Right lobe of liver (tissue), 6 donors: ENCODE measurements at places on chromosomes 3 and 15. TPM values are rescaled to one million over a fixed set of nuclear protein-coding genes. Genes with fewer than 3 reads are reported as not detected.

- H3K27ac ChIP-seq, result no peak overlapping the region
- H3K4me1 ChIP-seq, result no peaks in the 10 kb centered on the region
- H3K36me3 ChIP-seq, result no peaks in the 10 kb centered on the region
- H3K27me3 ChIP-seq, result no peaks in the 10 kb centered on the region
- H3K4me3 ChIP-seq, result no peak overlapping the region
Observed at GRCh38 chr15:41965441-41966413, 6.6 kb downstream of the EHD4 start.

- H3K4me3 ChIP-seq, result no peak overlapping the region
- no peak overlapping the region for H3K27ac ChIP-seq
- no peaks in the 10 kb centered on the region for H3K4me1 ChIP-seq
Observed at GRCh38 chr15:35151782-35152181, 66.7 kb upstream of the NANOGP8 start.

GRCh38 chr3:14357463-14357862 lies 44.9 kb upstream of the SLC6A6 start:
- H3K4me3 ChIP-seq, result no peak overlapping the region
- no peak for DNase-seq
- no peaks in the 10 kb centered on the region for H3K27me3 ChIP-seq

HOMER2 gene
- total RNA-seq, result 66.2 TPM

DNA sequence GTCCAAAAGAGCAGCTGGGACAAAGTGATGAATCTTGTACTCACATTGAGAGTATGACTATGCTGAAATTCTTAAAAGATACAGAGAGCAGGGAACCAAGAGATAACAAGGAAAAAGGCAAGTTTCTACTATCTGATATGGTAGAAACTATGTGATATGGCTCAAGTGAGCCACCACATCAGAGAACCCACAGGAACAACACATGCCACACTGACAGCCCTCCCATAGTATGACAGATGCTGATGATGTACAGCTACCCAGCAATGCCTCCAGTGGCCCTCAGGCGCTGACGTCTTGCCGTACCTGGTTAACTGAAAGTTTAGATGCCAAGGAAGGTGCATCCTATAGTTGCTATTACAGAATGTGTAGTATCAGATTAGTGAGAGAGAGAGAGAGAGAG lies 42.4 kb downstream of the CHAC1 start:
- no peaks in the 10 kb centered on the region for H3K27me3 ChIP-seq
- H3K4me3 ChIP-seq, result no peak overlapping the region
- peaks cover under 1% of the 10 kb centered on the region for H3K4me1 ChIP-seq
- H3K36me3 ChIP-seq, result peaks cover 27% of the 10 kb centered on the region
- no peak overlapping the region for H3K27ac ChIP-seq
- no peak for DNase-seq

DNA sequence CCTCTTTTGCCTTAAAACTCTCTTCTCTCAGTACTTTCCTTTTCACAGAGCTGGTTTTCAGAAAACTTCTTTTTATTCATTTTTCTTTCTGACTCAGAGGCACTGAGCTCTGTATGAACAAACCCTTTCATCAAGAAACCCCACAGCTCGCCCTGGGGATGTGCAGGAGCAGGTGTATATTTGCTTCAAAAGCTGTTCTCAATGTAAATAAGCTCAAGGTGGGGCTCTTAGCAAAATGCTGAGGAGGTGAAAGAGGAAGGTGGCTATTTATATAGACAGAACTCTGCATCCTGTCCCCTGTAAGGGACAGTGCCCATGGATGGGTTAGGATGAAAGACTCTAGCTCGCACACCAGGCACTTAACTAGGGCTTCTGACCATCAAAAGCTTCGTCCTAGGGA lies 302.0 kb downstream of the WDR72 start:
- H3K27me3 ChIP-seq, result no peaks in the 10 kb centered on the region
- DNase-seq, result no peak
- no peak overlapping the region for H3K27ac ChIP-seq

SLC4A7 gene
- total RNA-seq, result 6.7 TPM

GRCh38 chr3:187734841-187735240 lies 10.4 kb downstream of the BCL6 start:
- no peak overlapping the region for H3K27ac ChIP-seq
- no peak for DNase-seq
- H3K27me3 ChIP-seq, result no peaks in the 10 kb centered on the region
- no peak overlapping the region for H3K4me3 ChIP-seq

GRCh38 chr15:75034615-75035014 lies 11.2 kb downstream of the PPCDC start:
- H3K27me3 ChIP-seq, result no peaks in the 10 kb centered on the region
- no peak overlapping the region for H3K27ac ChIP-seq
- H3K4me3 ChIP-seq, result no peak overlapping the region
- H3K4me1 ChIP-seq, result peaks cover 7% of the 10 kb centered on the region

TNFSF10 gene
- total RNA-seq, result 44.5 TPM

TNK2 gene
- total RNA-seq, result 17.3 TPM

DNA sequence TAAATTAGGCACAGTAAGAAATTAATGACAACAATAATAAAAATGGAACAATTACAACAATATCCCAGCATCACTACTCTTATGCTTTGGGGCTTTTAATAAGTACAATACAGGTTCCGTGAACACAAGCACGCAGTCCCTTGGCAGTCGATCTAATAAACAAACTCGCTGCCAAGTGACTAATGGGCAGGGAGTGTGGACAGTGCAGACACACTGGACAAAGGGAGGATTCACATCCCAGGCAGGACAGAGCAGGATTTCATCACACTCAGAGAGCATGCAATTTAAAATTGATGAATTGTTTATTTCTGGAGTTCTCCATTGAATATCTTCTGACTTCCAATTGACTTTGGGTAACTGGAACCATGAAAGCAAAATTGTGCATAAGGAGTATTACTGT lies 524.1 kb upstream of the CFAP20DC start:
- no peak overlapping the region for H3K27ac ChIP-seq
- no peaks in the 10 kb centered on the region for H3K36me3 ChIP-seq
- DNase-seq, result no peak
- H3K4me3 ChIP-seq, result no peak overlapping the region
- no peaks in the 10 kb centered on the region for H3K27me3 ChIP-seq
- H3K4me1 ChIP-seq, result no peaks in the 10 kb centered on the region

DNA sequence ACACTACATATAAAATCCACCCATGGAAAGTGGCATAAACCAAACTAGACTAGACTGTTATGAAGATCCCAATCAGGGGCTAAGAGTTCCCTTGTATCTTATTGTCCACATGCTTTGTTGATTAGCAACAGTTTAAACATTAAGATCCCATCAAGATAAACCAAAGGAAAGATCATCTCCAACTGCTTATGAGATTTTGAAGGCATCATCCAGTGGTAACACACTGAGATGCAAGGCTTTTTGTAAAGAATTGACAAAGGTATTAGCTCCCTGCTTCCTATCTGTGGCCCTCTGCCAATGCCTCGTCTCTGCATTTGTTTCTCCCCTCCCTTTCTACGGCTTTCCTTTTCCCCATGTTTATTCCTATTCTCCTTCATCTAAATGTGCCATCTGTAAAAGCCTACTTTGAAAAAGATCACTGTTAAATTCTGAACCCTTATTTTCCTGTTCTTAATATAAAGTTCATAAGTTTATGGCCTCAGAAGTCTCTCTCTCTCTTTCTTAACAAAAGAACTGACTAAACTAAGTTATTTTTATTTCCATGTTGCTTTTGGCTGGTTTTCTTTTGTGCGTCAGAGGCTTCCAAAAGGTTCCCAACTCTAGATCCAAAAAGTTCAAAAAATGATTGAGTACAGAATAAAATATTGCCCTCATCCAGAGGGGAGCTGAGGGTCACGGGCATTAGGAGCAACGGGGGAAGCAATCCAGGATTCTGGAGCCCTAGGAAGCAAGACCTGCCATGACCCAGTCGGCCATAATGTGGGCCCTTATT lies 5.5 kb downstream of the PLD1 start:
- no peaks in the 10 kb centered on the region for H3K27me3 ChIP-seq
- no peak overlapping the region for H3K4me3 ChIP-seq
- DNase-seq, result no peak

DNA sequence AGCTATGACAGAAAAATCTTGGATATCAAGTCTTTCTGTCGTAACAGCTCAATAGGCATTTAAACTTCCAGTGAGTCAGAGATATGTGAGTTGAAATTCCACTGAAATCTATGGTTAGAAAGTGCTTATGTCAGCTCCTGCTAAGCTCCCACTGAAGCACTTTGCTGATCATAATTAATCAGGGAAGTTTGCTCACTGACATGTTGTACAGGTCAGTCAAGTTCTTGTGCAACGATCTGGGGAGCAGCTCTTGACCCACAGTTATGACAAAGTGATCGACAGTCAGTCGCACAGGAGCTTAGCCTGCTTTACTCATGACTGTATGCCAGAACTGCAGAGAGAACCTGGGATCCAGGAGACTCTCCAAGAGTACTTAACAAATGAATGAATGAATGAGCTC lies 453.5 kb downstream of the SOX2 start:
- DNase-seq, result no peak
- no peak overlapping the region for H3K4me3 ChIP-seq
- no peaks in the 10 kb centered on the region for H3K4me1 ChIP-seq
- H3K36me3 ChIP-seq, result no peaks in the 10 kb centered on the region
- H3K27ac ChIP-seq, result no peak overlapping the region

DNA sequence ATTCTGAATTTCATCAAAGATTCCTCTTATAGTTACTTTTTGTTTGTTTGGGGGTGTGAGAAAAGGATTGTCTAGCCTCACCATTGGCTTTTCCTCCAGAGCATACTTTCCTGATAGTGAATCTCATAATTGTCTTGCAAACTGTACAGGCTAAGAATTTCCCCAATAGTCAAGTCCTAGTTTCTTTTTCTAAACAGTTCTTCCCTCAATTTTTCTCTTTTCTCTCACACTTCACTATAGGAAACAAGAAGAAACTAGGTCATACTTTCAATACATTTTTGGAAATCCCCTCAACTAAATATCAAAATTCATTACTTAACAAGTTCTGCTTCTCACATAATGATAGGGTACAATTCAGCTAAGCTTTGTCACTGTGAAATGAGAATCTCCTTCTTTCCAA lies 241.9 kb downstream of the IL20RB start:
- no peaks in the 10 kb centered on the region for H3K36me3 ChIP-seq
- H3K27ac ChIP-seq, result no peak overlapping the region
- H3K4me1 ChIP-seq, result peaks cover 5% of the 10 kb centered on the region
- no peak for DNase-seq
- H3K27me3 ChIP-seq, result no peaks in the 10 kb centered on the region

DNA sequence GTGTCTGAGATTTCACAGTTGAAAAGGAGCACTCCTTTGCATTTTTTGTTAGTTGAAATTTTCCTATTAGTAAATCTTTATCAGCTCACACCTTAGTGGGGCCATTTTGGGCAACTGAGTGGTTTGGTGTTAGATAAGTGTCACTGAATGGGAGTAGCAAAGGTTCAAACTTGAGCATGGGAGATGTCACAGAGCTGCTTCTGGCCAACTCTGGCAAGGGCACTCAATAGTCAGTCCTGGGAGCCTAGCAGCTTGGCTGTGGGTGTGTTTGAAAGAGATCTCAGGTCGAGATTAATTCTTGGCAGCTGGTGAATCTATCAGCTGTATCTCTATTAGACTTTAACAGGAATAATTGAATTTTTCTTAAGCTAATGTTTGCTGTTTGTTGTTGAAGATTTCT lies 579.3 kb downstream of the EDEM1 start:
- DNase-seq, result no peak
- no peaks in the 10 kb centered on the region for H3K36me3 ChIP-seq
- no peak overlapping the region for H3K4me3 ChIP-seq
- no peaks in the 10 kb centered on the region for H3K4me1 ChIP-seq
- H3K27ac ChIP-seq, result no peak overlapping the region

MED12L gene
- 0.64 TPM for total RNA-seq

GRCh38 chr3:140917772-140918171 lies 23.9 kb upstream of the SLC25A36 start:
- H3K4me1 ChIP-seq, result no peaks in the 10 kb centered on the region
- H3K27ac ChIP-seq, result no peak overlapping the region
- H3K4me3 ChIP-seq, result no peak overlapping the region
- no peaks in the 10 kb centered on the region for H3K36me3 ChIP-seq
- peaks cover 24% of the 10 kb centered on the region for H3K27me3 ChIP-seq

VIPR1 gene
- total RNA-seq, result 1.9 TPM

DNA sequence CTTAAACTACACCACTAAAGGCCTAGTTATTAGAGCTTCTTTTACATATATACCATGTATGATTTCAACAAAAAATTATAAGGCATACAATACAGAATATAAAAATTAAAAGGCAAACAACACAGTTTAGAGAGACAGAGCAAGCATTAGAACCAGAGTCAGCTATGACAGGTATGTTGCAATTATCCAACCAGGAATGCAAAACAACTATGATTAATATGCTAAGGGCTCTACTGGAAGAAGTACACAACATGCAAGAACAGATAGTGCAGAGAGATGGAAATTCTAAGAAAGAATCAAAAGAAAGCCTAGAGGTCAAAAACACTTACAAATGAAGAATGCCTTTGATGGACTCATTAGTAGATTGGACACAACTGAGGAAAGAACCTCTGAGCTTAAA lies 39.6 kb downstream of the CCDC54 start:
- no peak overlapping the region for H3K27ac ChIP-seq
- H3K27me3 ChIP-seq, result no peaks in the 10 kb centered on the region
- no peaks in the 10 kb centered on the region for H3K36me3 ChIP-seq
- H3K4me3 ChIP-seq, result no peak overlapping the region
- no peaks in the 10 kb centered on the region for H3K4me1 ChIP-seq

- peak overlapping the region; percentile 94 for H3K4me3 ChIP-seq
- no peaks in the 10 kb centered on the region for H3K27me3 ChIP-seq
- H3K27ac ChIP-seq, result peak overlapping the region; percentile 89
- no peaks in the 10 kb centered on the region for H3K4me1 ChIP-seq
- DNase-seq, result peak; percentile 77
Observed at GRCh38 chr3:123584284-123584987, 417 bp downstream of the HACD2 start.

- H3K27me3 ChIP-seq, result no peaks in the 10 kb centered on the region
- H3K27ac ChIP-seq, result no peak overlapping the region
- DNase-seq, result no peak
- no peaks in the 10 kb centered on the region for H3K36me3 ChIP-seq
Observed at GRCh38 chr3:12884186-12884680, 42.9 kb upstream of the RPL32 start.

- H3K27ac ChIP-seq, result no peak overlapping the region
- no peaks in the 10 kb centered on the region for H3K36me3 ChIP-seq
- no peaks in the 10 kb centered on the region for H3K4me1 ChIP-seq
- no peaks in the 10 kb centered on the region for H3K27me3 ChIP-seq
- H3K4me3 ChIP-seq, result no peak overlapping the region
Observed at GRCh38 chr15:60935130-60935529, 294.0 kb downstream of the RORA start.

EAF2 gene
- 1.4 TPM for total RNA-seq

- H3K36me3 ChIP-seq, result no peaks in the 10 kb centered on the region
- no peaks in the 10 kb centered on the region for H3K27me3 ChIP-seq
- H3K4me1 ChIP-seq, result no peaks in the 10 kb centered on the region
- H3K4me3 ChIP-seq, result no peak overlapping the region
Observed at GRCh38 chr15:77825546-77825945, 192.8 kb upstream of the LINGO1 start.

DNA sequence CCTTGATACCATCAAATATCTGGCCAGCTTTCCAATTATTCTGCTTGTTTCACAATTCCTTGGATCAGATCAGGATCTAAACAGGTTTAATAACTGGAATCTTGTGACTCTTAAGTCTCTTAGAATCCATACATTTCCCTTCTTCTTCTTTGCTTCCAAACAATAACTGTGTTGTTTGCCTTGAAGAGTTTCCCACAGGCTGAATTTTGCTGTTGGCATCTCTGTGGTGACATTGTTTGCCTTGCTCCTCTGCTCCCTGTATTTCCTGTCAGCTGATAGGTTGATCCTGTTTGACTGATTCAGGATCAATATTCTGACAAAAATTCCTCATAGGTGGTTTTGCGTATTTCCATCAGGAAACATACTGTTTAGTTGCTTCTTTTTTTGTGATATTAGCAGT lies 248.4 kb upstream of the LMCD1 start:
- H3K27me3 ChIP-seq, result no peaks in the 10 kb centered on the region
- no peak for DNase-seq
- no peak overlapping the region for H3K27ac ChIP-seq
- no peaks in the 10 kb centered on the region for H3K36me3 ChIP-seq
- no peaks in the 10 kb centered on the region for H3K4me1 ChIP-seq
- no peak overlapping the region for H3K4me3 ChIP-seq
